ENCODE measurements at places on chromosomes 13 and 19.

DNA sequence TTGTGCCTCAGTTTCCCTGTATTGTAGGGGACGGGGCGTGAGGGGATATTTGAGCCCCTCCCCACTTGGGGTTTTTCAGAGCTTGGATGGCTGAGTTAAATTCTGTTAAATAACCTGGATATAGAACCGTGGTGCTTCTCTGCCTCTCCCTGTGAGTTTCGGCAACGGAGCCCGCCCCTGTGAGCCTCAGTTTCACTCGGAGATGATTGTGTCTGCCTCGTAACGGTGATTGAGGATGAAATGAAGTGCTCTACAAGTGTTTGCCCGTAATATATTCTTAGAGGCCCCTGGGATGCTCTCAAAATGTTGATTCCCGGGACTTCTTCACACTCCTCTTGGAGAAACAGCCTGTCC lies 509 bp downstream of the KXD1 start:
- no peak for DNase-seq

GRCh38 chr13:113209759-113210421 lies 477 bp downstream of the CUL4A start:
- peak; percentile 33 for DNase-seq

- DNase-seq = no peak
These were observed 45.5 kb downstream of the LYL1 start for GRCh38 chr19:13057147-13057572.

GRCh38 chr19:29482855-29483640 lies 42.7 kb upstream of the VSTM2B start:
- DNase-seq = no peak

- DNase-seq = no peak
These were observed 2.4 kb upstream of the ACTL9 start for GRCh38 chr19:8700956-8701355.

DNA sequence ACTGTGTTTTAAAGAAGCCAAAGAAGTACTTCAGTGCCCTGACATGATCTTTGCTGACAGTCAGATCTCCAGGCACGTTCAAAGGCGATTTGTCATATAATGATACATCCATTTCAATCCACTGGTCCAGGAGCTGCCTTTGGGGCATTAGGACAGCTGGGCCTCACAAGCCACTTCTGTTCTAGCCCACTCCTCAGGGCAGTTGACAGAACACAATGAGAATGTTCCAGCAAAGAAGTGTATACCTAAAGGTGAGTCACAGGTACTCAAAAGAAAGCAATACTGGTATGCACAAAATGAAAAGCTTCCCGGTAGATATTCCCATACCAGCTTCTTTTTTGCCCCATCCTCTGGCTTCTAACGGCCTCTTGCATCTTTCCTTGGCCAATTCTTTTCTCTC lies 12.5 kb upstream of the MAP3K10 start:
- no peak for DNase-seq

DNA sequence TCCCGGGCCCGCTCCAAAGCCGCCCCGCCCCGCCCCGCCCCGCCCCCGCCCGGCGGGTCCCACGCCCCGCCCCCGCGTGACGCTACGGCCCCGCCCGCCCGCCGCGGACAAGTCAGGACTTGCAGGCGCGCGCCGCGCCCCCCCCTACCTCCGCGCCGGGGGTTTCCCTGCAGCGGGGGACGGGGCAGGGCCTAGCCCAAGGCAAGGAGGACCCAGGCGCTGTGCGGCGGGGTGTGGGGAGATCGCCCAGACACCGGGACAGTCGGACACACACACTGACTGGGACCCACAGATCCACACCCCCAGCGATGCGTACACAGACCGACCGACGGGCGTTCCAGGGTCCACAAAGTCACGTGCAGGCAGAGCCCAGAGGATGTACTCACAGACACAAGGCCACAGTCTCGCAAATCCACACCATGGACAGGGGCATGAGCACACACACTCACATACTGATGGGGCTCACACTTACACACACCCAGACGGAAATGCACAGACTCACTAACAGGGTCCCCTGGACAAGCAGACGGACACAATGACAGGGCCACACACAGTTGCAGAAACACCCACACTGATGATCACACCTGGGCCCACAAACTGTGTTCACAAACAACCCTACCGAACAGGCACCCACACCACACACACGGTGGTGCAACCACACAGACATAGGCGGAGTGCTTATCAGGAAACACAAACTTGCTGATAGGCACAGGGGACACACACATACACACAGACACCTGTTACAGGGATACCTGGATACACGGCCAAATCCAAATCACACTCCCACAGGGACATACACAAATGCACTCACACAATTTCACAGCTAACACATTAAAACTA lies 436 bp upstream of the BBC3 start:
- peak; percentile 82 for DNase-seq

- DNase-seq = no peak
These were observed 47.3 kb upstream of the N4BP2L1 start for GRCh38 chr13:32474999-32475792.

DNA sequence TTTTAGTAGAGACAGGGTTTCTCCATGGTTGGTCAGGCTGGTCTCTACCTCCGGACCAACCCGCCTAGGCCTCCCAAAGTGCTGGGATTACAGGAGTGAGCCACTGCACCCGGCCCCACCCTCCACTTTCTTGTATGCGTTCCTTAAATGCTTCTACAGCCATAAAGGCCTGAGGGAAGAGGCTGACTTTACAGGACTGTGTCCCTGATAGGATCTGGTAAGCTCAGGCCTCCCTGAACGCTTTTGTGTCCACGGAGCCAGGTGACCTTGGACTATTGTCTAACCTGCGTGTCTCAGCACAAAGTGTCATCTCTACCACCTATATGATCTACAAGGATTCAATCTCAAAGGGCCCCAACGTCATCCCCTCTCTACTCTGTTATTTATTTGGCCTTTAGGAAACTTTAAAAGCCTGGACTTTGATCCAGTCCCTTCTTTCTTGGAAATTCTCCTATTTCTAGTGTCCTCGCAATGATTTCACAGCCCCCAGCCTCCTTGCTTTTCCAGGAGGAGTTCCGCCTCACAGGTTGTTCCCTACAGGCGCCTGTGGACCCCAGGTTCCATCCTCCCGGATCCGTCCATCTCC lies 701 bp downstream of the ZNF552 start:
- DNase-seq = no peak

GRCh38 chr19:5094768-5095567 lies 126.1 kb downstream of the KDM4B start:
- DNase-seq = no peak

- DNase-seq = no peak
These were observed 38.0 kb downstream of the ITGBL1 start for GRCh38 chr13:101490406-101491015.

GRCh38 chr19:29418201-29418600 lies 107.6 kb upstream of the VSTM2B start:
- no peak for DNase-seq

DNA sequence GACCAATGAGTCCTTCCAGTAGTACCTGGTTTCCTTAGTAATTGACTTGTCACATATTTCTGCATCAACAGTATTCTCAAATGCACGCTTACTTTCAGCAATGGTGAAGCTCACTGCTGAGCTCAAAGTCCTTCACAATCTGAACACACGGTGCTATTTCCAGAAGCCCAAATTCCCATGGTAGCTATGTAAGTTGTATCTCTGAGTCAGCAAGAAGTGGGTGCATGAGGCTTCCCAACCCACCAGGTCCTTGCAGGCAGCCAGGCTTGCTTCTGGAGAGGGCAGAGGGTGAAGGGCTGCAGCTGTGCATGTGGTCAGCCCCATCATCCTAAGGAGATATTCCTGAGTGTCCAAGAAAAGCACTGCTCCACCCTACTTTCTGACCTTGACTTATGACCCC lies 25.7 kb downstream of the COL4A2 start:
- no peak for DNase-seq

DNA sequence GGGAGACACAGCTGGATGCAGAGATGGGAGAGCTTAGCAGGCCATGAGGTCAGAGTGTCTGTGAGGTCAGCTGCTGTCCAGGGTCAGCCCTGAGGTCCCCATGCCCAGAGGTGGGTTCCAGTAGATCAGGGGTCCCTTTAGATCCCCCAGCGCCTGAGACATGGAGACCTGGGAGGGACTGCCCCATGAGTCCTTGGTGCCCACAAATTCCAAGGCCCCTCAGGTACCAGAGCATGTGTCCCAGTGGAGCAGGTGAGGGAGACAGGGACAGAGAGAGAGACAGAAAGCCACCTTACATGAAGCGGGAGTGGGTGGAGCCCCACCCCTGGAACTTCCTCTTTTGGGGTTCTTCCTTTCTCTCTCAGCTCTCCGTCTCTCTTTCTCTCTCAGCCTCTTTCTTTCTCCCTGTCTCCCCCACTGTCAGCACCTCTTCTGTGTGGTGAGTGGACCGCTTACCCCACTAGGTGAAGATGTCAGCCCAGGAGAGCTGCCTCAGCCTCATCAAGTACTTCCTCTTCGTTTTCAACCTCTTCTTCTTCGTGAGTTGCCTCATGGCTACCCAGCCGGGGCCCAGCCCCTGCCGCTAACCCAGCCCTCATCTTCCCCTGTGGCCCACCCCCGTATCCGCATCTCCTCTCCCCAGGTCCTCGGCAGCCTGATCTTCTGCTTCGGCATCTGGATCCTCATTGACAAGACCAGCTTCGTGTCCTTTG lies at the start of gene CD37:
Gene CD37 (plus strand): TSS at position 336 of the 713 bp plus-strand sequence. CDS start 135 bp downstream, at position 471.
- DNase-seq = no peak

- DNase-seq = no peak
These were observed 40.7 kb upstream of the STARD13 start for GRCh38 chr13:33326246-33326645.

DNA sequence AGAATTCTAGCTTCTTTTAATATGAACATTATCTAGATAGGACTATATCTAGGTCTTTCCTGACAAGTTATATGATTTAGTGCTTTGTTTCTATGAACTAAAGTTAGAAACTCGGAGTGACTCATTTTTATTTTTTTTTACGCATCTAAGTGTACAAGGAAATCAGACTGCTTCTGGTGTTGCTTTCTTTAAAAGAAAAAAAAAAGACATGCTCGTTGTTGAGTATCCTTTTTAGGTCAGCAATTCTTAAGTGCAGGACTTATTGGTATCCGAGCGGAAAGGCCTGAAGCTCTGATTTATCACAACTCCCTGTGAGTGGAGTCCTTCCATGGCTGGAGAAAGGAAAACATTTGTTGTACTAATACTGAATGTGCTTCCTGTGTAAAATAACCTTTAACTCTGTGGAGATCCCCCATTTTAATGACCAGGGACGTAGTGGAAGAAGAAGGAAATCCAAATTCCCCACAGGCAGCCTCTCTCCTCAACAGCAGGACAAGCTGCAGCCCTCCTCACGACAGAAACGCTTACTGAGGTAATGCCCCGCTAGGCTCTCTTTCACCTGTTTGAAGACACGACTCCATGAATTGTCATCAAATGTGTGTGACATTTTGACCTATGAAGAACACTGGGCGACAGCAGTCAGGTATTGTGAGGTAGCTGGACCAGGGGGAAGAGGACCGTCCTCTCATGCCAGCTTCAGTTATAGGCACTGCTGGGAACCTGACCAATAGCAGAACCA lies 17.9 kb upstream of the POMP start:
- no peak for DNase-seq

GRCh38 chr19:20928371-20928770 lies 5.3 kb downstream of the ZNF85 start:
- no peak for DNase-seq

- no peak for DNase-seq
These were observed 13.0 kb upstream of the CDADC1 start for GRCh38 chr13:49234741-49235140.

GRCh38 chr19:4174213-4174894 lies 8.0 kb downstream of the SIRT6 start:
- DNase-seq = no peak

GRCh38 chr19:5628919-5629481 lies 6.1 kb downstream of the SAFB start:
- DNase-seq = no peak

GRCh38 chr19:45779231-45780145 lies 2.8 kb downstream of the DMPK start:
- peak; percentile 52 for DNase-seq

- no peak for DNase-seq
These were observed 79.6 kb downstream of the TEX26 start for GRCh38 chr13:31011901-31012654.

- DNase-seq = no peak
These were observed 190.3 kb downstream of the STK24 start for GRCh38 chr13:98386637-98387036.

GRCh38 chr13:44932850-44933251 lies 56.4 kb downstream of the NUFIP1 start:
- DNase-seq = no peak

GRCh38 chr13:60514891-60515290 lies 117.9 kb downstream of the TDRD3 start:
- DNase-seq = no peak

GRCh38 chr19:46111376-46111775 lies 13.1 kb downstream of the IGFL3 start:
- DNase-seq = no peak

- no peak for DNase-seq
These were observed 50.2 kb downstream of the RFX2 start for GRCh38 chr19:6059988-6060599.

GRCh38 chr13:20412691-20413355 lies 112.8 kb downstream of the CRYL1 start:
- no peak for DNase-seq

GRCh38 chr13:97851269-97851668 lies 102.2 kb upstream of the IPO5 start:
- no peak for DNase-seq

- DNase-seq = no peak
These were observed 144.6 kb downstream of the NBEA start for GRCh38 chr13:35086667-35087066.

GRCh38 chr13:52147225-52147624 lies 12.2 kb downstream of the NEK3 start:
- DNase-seq = no peak

DNA sequence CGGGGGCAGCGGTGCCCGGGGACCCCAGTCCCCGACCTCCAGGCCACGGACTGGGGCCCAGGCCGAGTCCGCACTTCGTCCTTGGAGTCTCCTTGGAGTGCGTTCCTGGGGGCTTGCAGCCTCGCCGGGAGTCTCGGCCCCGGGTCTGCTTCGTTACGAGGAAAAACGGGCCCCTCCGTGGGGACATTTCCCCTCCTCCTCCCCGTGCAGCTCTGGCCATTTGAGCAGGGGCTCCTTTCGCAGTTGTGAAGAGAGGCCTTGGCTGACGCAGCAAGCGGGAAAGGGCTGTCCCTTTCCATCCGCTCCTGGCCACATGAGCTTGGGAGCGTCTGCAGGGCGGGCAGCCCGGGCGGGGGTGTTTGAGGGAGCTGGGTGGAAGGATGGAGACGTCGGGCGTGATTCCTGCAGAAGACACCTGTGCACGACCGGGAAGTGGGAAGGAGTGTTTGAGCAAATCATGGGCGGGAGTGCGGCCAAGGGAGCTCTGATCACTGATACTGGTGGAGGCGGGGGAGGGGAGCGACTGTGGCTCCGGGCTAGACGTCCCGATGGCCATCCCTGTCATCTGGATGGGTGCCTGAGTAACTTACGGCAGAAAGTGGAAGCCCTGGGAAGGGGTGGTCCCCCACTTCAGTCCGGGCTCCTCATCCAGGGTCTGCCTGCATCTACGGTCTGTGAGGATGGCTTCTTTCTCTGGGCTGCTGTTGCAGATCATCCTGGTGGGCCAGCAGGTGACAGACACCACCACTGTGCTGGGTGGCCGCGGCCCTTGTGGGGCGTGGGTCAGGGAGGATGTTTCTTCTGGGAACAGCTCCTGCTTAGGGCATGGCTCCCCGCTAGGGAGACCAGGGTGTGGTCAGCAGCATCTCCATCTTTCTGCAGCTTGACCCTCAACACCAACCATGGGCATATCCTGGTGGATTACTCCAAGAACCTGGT lies 736 bp downstream of the GPI start:
- DNase-seq = no peak

Measured in stimulated activated CD8-positive, alpha-beta memory T cell treated with anti-CD3 and anti-CD28 coated beads, Interleukin-7, amount 100 ng/mL, for 1 hour (primary cell).